T-helper 17 cell (primary cell): ENCODE measurements at places on chromosomes 16 and 17.

GRCh38 chr17:46866747-46867146 lies 15.4 kb downstream of the WNT9B start:
- DNase-seq = no peak

DNA sequence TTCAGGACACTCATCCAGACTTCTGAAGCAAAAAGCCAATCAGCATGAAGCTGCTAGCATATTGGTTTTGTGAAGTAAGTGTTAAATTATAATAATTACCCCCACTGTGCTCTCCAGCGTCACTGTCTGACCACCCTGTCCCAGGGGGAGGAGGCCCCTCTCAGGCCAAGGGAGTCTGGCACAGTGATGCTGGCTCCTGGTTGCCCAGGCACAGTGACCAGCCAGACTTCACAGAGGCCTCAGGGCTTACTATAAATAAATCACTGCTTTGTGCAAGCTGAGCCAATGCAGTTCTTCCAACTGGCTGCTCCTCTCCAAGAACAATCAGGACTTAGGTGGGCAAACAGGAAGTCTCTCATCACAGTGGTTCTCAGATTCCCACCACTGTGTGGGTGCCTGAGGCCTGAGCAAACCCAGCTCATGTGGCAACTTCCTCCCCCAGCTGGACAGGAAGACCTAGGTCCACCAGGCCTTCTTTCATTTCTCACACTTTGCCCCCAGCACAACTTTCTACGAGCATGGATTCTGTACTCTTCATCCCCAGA lies 1.7 kb upstream of the DBNDD1 start:
- no peak for DNase-seq

DNA sequence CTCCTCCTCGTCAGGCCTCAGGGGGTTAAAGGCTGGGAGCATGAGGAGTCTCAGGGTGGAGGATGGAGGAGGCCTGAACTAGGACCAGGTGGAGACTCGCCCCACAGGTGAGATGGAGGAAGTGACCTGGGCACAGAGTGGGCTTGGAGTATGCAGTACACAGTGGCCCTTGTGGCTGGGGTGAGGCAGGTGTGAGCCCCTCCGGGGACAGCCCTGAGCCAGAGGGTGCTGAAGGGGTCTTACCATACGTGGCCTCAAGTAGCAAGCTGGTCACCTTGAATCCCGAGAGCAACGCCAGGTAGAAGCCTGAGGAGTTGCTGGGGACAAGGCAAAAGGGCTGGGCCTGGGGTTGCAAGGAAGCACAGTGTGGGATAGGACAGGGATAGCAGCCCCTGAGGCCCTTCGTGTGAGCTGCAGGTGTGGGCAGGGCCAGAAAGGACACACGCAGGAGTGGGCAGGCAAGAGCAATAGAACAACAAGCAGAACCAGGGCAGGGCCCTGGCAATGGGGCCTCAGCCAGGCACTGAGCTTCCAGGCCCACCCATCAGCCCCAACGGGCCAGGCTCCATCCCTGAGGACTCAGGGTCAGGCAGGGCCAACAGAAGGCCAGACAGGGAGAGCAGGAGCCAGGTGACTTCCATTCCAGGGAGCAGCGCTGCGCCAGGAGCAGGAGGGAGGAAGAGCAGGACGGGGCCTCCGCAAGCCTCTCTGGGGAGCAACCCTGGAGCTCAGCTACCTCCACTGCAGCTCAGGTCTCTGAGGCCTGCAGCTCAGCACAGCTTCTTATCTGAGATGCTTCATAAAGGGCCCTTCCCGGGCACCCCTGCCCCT lies 64.2 kb upstream of the TNRC6C start:
- DNase-seq = no peak

DNA sequence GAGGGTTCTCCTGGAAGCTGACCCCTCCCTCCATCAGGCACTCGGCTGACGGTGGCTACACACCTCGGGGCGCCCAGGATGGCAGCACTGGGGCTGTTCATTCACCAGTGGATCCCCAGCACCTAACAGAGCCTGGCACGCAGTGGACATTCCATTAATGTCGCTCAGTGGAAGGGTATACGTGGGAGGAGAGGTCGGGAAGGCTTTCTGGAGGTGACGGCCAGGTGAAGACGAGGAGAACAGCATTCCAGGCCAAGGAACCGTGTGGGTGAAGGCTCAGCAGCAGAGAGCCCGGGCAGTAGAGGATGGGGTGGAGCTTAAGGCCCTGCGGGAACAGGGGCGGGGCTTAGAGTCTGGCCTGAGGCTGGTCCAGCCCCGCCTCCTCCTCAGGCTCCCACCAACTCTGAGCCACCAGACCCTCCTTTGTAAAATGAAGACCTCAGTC lies 2.5 kb upstream of the HS3ST6 start:
- no peak for DNase-seq

DNA sequence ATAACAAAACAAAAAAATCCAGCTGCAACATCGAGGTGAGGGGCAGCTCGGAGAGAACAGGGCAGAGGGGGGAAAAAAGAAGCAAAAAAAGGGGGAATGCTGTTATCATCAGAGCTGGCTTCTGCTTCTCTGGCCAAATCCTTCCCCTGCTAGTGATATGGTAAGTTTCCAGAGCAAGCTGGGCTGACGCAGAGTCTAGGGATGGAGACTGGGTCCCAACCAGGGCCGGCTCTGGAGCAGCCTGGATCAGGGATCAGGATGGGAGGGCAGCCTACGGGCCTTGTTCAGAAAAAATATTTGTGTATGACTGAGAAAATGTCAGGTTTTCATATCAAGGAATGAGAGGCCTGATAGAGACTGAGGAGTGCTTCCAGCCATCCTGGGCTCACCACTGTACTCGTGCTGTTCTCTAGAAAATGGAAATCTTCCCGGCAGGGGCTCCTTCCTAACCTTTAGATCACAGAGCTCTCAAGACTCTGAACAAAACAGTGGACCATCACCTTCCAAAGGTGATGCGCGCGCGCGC lies 726 bp upstream of the C1QTNF1 start:
- DNase-seq = no peak

- DNase-seq = no peak
Measured at GRCh38 chr16:12580809-12581208, 222.9 kb downstream of the CPPED1 start.

- no peak for DNase-seq
Measured at GRCh38 chr16:549544-550263, 10.5 kb upstream of the PRR35 start.

DNA sequence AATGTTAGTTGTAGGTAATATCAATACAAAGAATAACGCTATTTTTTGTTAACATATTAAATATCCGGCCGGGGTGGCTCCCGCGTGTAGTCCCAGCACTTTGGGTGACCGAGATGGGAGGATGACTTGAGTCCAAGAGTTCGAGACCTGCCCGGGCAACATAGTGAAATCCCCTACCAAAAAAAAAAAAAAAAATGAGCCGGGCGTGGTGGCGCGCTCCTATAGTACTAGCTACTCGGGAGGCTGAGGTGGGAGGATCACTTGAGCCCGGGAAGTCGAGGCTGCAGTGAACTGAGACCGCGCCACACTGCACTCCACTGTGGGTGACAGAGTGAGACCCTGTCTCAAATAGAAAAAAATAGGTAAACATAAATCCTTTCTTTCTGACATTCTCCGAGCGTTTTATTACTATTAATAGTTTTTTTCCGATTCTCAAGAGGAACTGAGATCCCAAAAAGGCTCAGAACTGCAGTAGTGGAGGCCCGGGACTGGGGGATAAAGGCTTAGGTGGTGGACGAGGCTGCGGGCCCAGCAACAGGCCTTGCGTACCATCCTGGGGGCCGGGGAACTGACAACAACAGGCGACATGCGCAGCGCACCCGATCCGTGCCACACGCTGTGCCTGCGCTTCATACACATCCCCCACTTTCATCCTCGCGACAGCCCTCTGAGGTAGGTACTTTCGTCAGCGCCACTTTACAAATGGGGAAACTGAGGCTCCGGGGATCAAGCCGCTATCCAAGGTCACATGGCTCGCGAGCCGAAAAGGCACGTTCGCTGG lies 919 bp downstream of the N4BP1 start:
- peak; percentile 26 for DNase-seq

DNA sequence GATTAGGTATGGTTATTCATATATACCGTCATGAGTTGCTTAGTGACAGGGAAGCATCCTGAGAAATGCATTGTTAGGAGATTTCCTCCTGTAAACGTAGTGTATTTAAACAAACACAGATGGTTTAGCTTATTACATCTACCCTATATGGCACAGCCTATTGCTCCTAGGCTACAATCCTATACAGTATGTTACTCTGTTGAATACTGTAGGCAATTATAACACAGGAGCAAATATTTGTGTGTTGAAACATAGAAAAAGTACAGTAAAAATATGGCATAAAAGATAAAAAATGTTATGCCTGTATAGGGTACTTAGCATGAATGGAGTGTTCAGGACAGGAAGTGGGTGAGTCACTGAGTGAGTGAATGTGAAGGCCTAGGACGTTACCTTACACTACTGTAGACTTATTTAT lies 157.7 kb downstream of the CDH11 start:
- no peak for DNase-seq

GRCh38 chr16:67226295-67226803 lies 581 bp upstream of the TMEM208 start:
- DNase-seq = no peak

GRCh38 chr17:67412032-67412431 lies 35.0 kb downstream of the PITPNC1 start:
- DNase-seq = no peak

DNA sequence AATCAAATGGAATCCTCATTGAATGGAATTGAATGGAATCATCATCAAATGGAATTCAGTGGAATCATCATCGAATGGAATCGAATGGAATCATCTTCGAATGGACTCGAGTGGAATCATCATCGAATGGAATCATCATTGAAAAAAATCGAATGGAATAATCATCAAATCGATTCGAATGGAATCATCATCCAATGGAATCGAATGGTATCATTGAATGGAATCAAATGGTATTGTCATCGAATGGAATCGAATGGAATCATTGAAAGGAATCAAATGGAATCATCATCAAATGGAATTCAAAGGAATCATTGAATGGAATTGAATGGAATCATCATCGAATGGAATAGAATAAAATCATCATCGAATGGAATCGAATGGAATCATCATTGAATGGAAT lies 619.3 kb downstream of the TP53TG3F start:
- DNase-seq = no peak

GRCh38 chr17:76078860-76079534 lies at the start of gene ZACN:
TSS of gene ZACN (plus strand) at chr17:76079182. CDS start at chr17:76079265, 83 bp downstream.
- no peak for DNase-seq

- DNase-seq = no peak
Measured at GRCh38 chr17:40072040-40072734, 9.4 kb downstream of the THRA start.

DNA sequence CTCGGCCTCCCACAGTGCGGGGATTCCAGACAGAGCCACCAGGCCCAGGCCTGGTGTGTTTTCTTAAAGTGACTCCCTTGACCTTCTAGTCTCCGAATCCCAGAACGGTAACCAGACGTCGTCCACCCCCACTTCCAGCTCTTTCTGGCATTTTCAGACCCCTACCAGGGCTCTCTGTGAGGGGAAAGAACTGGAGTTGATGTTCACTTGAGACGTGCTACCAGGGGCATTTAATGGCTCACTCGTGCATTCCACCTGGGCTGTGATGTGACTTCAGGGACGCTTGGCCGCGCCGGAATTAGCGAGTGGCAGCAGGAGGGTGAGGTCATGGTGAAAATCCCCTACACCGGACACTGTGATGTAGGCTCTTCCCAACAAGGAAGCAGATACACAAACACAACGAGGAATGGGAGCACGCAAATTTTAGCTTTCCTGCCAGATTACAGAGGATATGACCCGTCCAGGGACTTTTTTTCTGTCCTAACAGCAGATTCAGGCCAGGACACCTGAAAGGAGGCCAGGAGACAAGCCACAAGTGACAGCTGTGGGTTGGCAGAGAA lies 1.1 kb upstream of the GNA13 start:
- no peak for DNase-seq

DNA sequence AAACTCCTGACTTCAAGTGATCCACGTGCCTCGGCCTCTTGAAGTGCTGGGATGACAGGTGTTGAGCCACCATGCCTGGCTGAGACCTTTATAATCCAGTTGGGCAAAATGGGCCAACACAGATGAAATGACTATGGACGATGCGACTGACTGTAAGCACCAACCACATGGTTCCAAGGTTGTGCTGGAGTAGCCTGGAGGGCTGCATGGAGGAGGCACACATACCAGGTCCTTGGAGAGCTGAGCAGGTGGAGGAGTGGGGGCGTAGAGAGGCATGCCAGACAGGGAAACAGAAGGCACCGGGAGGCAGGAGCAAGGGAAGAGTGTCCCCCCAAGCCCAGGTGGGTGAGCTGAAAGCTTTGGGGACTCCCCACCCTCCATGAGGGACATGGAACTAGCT lies 85.2 kb downstream of the ABR start:
- DNase-seq = no peak

DNA sequence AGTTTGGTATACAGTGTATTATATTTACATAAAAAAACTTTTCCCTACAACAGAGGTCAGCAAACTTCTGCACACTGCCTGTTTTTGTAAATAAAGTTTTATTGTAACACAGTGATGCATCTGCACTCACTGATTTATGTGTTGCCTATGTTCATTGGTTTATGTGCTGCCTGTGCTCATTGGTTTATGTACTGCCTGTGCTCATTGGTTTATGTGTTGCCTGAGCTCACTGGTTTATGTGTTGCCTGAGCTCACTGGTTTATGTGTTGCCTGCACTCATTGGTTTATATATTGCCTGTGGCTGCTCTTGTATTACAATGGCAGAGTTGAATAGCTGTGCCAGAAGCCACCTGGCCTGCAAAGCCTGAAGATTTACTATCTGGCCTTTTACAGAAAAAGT lies 81.6 kb downstream of the MYH11 start:
- DNase-seq = no peak

DNA sequence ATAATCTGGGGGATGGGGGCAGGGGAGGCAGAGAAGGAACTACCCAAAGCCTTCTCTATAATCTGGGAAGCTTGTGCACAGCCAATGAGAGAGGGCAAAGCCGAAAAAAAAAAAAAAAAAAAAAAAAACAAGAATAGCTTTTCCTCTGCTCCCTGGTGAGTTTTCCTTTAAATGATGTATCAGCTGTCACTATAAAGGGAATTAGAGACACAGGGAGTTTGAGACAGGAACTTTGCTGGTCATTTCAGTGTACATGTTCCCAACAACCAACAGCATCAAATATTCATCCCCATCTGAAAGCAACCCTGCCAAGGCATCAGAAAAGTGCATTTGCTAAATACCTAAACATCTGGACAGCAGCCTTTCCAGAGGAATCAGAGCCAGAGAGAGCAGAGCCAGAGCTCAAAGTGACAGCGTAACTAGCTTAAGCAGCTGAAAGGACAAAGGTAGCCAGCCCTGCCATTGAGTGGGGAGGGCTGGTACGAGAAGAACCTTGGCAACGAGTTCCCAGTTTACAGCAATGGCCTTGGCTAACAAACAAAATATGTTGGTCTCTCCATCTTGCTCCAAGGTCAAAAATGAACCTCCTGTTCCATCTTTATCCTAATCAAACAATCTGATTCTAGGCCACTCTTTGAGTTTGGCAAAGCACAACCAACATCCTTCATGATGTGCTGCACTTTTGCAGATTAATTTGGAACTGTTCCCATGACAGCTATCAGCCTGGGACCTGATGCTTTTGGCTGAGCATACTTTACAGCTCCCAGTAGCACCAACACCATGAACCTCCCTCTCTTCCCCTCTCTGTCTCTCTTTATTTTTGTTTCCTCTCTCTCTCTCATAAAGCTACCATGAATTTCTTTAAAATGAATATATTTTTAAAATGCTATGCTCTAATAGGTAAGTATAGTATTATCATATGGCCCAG lies 143.7 kb upstream of the GNAO1 start:
- DNase-seq = no peak

- no peak for DNase-seq
Measured at GRCh38 chr16:80085606-80086005, 455.2 kb upstream of the DYNLRB2 start.

- DNase-seq = no peak
Measured at GRCh38 chr16:48118841-48119240, 37.0 kb downstream of the ABCC12 start.
